ENCODE measurements at places on chromosomes 12 and 14.

- H3K4me3 ChIP-seq, result no peak overlapping the region
- no peak for DNase-seq
- H3K4me1 ChIP-seq, result peaks cover 3% of the 10 kb centered on the region
- no peaks in the 10 kb centered on the region for H3K36me3 ChIP-seq
- no peaks in the 10 kb centered on the region for H3K27me3 ChIP-seq
These were observed 63.4 kb upstream of the IGF1 start for GRCh38 chr12:102543494-102544485.

DNA sequence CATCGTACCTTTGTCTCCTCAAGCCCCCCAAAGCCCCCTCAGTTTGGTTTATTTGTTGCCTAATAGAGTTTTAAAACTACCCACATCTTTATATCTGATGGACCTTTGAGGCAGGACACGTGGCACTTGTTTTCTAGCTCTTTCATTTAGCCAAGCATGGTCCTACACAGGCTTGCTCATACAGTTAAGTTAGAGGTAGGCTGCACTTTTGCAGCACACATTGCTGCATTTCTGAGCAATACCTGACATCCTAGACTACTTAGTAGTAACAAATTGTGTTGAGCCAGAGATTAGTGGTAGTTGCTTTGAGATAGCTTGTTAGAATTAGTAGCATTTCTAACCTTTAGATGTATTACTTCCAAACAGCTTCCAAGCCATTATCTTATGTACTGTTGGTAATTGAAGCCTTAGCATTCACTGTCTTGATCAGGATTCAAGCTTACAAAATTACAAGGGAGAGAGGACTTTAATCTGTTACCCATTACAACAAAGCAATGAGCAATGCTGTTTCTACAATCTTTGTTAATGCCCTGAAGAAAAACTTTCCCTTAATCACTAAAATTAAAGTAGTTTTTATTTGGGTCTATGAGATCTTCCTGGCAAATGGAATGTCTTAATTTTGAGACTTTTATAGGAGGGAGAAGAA is 96.6 kb downstream of the WNK1 start:
- no peak overlapping the region for H3K27ac ChIP-seq
- DNase-seq, result no peak
- no peaks in the 10 kb centered on the region for H3K27me3 ChIP-seq
- H3K36me3 ChIP-seq, result no peaks in the 10 kb centered on the region
- H3K4me3 ChIP-seq, result no peak overlapping the region

GRCh38 chr14:91911474-91912032 is 35.9 kb downstream of the FBLN5 start:
- H3K27ac ChIP-seq, result no peak overlapping the region
- H3K4me3 ChIP-seq, result no peak overlapping the region
- H3K36me3 ChIP-seq, result no peaks in the 10 kb centered on the region

DNA sequence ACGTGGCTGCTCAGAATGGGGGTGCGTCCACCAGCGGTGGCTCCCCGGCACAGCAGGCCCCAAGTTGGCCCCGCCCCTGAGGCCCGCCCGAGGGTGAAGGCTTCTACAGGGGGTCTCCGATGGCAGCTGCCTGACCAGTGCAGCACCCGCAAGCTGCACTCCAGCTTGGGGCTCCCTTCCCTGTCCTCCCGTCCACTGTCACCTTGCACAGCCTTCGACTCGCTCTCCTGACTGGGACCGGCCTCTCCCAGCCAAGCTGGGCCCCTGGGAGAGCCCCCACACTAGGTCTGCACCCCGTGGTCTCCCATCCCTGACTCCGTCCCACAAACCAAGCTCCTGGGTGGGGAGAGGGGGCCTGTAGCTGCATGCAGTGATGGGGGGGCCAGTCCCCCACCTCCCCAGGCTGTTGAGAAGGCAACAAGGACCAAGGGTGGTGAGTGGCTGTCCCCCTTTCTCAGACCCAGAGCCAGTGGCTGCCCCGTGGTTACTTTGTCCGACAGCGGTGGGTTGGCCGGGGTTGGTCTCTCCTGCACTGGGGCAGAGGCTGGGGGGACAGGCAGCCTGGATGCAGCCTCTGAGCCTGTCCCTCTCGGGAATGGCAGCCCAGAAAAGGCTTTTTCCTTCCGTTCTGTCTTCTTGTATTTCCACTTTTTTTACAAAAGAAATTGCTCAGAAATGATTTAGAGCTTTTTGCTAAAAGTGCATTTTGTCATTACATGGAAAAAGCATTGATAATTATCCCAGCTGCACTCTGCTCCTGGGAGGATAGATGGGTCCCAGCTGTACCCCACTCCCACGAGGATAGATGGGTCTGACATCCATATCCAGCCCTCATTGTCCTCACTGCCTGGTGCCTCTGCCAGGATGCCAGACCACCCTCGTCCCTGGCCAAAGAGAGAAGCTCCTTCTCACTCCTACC is 217.0 kb downstream of the KIF26A start:
- no peaks in the 10 kb centered on the region for H3K4me1 ChIP-seq
- no peak for DNase-seq
- no peaks in the 10 kb centered on the region for H3K36me3 ChIP-seq
